ENCODE measurements at places on chromosomes 11 and 22. TPM values are rescaled to one million over a fixed set of nuclear protein-coding genes. Genes with fewer than 3 reads are reported as not detected.

CRYBA4 gene
- polyA plus RNA-seq, result not detected

DNA sequence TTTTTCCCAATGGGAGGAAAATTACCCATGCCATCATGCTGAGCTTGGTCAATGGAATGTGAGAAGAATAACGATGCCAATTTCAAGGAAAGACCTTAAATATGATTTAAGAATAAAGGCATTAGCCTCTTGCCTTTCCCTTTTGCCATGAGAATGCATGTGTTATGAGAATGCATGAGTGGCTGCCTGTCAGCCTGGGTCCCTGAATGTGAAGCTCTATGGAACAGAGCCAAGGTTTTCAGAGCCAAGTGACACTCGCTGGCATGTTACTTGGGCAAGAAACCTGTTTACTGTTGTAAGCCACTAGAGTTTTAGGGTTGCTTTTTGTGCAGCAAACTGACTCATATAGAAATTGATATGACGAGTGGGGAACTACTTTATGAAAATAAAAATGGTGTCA is 75.7 kb downstream of the JRKL start:
- no peak for DNase-seq

DNA sequence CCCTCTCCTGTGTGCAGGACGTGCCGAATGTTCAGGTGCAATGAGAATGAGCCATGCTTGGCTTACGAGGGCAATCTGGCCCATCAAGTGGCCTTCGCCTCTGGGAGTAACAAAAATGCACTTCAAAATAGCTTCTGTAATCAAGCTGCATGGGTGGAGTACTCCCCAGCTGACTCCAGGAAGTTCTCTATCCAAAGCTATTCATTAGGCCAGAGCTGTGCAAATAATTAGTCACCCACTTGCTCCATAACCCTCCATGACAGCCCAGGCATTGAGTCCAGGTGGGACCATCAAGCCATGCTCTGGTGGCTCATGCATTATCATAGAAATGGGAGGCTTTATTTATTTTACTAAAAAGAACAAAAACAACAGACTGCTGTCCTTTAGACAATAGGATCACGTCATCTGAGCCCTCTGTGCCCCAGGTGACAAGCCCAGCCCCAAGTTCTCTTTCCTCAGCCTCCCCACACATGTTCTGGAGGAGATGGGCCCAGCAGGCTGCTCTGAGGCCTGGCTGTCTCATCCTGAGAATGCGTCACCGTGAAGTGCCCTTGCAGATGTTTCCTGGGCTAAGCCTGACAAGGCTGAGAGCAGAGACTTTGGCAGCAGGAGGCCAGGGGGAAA is 244.7 kb downstream of the ETS1 start:
- DNase-seq, result no peak

- DNase-seq, result no peak
These were observed 10.5 kb downstream of the YWHAH start for GRCh38 chr22:31954535-31955523.

GRCh38 chr11:9689721-9690120 is 25.8 kb downstream of the SWAP70 start:
- no peak for DNase-seq

GRCh38 chr22:36536717-36537116 is 7.8 kb upstream of the EIF3D start:
- DNase-seq, result no peak

GRCh38 chr22:46491946-46492345 is 45.5 kb downstream of the CELSR1 start:
- no peak for DNase-seq

Data from muscle of arm (tissue), 14 donors.